ENCODE measurements at places on chromosomes 5 and 9.

- DNase-seq = no peak
Observed at GRCh38 chr5:97111616-97112015, 30.8 kb downstream of the LIX1 start.

DNA sequence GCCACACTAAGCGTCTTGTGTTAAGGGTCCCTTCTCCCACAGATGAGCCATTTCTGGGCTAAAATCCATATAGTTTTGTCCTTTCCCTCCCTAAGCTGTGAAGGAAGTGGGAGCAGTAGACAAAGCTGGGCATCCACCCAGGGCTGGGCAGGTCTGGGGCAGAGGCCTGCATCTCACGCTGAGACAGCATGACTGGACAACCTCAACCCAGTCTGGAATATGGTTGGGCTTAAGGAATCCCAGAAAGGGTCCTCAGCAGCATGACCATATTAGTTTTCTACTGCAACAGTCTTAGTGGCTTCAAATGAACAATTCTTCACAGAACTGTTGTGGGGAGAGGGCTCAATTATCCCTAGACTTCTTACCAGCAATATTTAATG is 173.8 kb downstream of the AUH start:
- DNase-seq = no peak

GRCh38 chr9:15999422-16000339 is 446.8 kb downstream of the CCDC171 start:
- DNase-seq = no peak

GRCh38 chr5:57028161-57028560 is 76.2 kb upstream of the MIER3 start:
- DNase-seq = no peak

- peak; percentile 15 for DNase-seq
Observed at GRCh38 chr9:88173378-88173999, 35.2 kb upstream of the SPATA31C2 start.

- DNase-seq = no peak
Observed at GRCh38 chr9:104864675-104865104, 63.3 kb downstream of the ABCA1 start.

DNA sequence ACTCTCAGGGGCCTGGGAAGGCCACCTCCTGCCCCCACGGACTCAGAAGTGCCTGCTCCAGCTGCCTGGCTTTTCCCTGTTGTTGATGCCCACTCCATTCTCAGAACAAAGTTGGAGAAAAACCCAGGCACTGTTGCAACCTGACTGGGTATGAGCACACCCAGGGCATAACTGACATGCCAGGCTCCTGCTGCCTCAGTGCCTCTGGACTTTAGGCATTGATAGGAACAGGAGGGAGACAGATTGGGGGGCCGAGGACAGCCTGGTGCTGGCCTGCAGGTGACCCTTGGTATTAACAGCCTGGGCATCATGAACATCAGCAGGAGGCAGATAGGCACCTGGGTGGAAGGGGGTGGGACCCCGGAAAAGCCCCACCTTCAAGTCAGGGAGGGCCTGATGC is 685.9 kb upstream of the CDH10 start:
- no peak for DNase-seq

DNA sequence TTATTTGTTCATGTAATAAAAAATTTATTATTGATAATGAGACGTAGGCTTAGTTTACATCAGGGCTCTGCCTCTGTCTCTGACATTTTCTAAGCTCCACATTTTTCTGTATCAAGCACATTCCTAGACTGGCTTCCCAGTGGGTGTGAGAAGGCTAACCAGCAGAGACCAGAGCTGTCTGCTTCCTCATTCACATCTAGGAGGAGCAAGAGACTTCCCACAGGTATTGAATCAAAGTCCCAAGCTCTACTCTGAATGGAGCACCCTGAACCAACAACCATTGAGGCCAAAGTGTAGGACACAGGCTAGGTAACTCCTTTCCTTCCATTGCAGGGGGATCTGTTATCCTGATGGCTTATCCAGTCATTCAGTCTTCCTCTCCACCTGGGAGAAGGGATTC is 72.4 kb downstream of the PARP8 start:
- DNase-seq = no peak

- no peak for DNase-seq
Observed at GRCh38 chr9:100756217-100756616, 178.3 kb downstream of the CAVIN4 start.

GRCh38 chr9:136645903-136646754 is 16.6 kb upstream of the EGFL7 start:
- DNase-seq = no peak

DNA sequence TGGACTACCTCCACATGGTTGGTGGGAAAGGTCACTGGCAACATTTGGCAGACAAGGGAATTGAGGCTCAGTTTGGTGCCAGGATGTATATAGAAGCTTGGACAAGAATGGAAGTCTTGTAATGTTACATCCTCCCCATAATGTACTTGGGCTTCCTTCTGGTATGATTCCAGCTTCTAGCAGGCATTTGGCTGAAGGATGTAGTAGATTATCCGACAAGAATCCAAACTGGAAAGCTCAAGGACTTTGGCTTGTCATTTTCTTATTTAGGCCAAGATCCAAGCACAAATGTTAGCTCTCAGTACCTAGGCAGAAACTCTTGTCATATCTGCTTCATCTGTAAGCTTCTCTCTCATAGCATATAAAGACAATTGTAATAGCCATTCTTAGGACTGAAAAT is 209.1 kb downstream of the MAPKAP1 start:
- no peak for DNase-seq

DNA sequence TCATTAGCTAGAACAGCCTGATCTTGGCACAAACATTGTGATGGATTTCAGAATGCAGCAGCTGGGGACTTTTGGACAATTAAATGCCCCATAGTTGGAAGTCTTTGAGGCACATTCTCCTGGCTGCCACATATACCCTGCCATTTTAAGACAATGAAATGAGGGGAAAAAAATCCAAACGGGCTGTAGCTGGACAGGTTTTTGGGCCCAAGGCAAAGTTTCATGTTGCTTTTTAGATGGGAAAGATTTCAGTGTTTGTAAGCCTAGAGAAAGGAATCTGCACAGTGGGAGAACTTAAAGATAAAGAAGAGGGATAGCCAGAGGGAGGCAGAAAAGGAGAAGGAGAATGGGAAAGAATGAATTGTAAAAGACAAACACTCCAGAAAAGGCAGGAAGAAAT is 30.0 kb upstream of the RICTOR start:
- DNase-seq = no peak

DNA sequence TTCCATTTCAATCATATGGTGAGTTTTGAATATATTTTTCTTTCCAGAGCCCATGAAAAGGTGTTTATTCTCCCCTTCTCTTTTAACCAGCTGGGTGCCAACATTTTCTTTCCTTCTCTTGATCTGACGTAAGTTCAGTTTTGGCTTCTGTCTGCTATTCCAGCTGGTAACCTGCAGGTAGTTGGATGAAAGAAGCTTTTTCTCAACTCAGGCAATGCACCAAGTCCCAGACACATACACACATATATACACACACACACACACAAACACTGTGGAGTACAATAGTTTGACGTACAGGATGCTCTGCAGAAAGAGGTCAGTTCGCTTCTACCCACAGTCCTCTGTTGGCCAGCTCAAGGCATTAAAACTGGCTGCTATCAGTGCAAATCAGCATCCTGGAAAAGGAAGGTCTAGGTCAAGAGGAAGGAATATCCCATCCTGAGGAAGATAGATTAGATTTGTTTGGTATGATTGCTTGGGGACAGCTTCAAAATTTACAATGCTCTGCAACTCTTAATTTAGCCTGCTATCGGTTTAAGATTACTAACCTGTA is 214.3 kb upstream of the SEMA6A start:
- DNase-seq = no peak

- no peak for DNase-seq
Observed at GRCh38 chr5:136435946-136436543, 70.7 kb upstream of the TRPC7 start.

- no peak for DNase-seq
Observed at GRCh38 chr5:2896371-2897275, 145.1 kb upstream of the IRX2 start.

DNA sequence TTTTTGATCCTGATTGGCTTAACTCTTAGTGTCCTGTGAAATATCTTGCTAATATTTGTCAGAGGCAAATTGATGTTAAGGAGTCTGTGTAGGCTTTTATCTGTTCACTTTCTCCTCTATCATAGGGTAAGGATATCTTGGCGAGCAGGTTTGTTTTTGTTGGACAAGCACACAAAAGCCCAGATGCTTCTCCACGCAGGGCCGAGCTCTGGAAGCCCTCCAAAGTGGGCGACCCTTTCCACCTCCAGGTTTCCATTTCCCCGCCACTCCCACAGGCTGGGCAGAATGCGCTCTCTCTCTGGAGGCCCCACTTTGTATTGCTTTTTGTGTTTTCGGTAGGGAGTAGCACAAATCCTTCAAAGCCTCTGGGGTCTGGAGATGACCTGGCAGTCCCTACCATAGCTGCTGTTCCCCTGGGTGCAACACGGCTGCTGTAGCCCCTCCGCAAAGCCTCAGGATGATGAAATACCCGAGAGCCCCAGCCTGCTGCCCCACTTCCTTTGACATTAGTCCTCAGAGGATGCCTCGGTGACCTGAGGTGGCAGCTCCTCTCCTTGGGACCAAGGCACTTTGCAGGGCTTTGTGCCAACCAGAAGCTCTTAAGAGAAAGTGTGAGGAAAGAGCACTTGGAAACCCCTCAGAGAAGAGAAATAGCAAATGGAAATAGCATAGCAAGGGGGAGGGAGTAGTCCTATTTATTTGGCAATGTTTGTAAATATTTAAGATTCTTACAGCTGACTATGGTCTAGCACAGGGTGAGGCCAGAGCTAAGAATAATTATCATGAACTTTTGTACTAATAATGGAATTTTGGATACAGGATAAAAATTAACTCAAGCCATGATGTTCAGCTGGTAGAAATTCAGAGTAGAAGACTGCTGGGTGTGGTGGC is 122.8 kb downstream of the ARHGEF28 start:
- no peak for DNase-seq

DNA sequence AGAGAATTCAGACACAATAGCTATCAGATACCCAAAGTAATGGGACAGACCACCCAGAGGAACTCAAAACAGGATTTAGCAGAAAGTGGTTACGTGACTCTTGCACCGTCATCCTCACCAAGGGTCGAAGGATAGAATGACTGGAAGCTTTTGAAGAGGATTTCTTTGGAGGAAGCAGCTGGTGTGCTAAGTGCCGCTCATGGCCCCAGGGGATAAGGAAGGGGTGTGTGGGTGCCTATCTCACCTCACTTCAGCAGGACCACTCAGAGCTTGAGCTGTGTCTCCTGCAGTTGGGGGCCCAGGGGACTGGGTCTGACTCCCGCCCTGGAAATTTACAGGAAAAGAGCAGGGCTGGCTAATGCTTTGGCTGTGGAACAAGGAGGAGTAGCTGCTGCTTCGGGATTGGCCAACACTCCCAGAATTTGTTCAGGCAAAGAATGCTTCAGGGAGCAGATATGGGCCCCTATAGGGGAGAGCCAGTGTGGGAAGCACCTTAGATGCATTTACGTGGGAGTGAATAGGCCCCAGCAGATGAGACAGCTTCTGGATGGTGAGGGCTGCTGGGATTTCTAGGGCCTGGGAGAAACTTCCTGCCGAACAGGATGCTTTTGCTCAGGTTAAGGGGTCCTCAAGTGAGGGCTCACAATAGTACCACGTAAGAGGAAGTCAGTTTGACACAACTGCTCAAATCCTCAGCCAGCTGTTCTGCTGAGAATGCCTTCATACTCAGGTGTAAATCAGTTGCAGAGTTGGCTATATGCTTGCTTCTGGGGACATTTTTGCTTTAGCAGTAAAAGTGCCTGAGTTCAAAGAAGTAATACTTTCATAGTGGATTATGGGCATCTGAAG is 29.1 kb upstream of the TOMM5 start:
- no peak for DNase-seq

DNA sequence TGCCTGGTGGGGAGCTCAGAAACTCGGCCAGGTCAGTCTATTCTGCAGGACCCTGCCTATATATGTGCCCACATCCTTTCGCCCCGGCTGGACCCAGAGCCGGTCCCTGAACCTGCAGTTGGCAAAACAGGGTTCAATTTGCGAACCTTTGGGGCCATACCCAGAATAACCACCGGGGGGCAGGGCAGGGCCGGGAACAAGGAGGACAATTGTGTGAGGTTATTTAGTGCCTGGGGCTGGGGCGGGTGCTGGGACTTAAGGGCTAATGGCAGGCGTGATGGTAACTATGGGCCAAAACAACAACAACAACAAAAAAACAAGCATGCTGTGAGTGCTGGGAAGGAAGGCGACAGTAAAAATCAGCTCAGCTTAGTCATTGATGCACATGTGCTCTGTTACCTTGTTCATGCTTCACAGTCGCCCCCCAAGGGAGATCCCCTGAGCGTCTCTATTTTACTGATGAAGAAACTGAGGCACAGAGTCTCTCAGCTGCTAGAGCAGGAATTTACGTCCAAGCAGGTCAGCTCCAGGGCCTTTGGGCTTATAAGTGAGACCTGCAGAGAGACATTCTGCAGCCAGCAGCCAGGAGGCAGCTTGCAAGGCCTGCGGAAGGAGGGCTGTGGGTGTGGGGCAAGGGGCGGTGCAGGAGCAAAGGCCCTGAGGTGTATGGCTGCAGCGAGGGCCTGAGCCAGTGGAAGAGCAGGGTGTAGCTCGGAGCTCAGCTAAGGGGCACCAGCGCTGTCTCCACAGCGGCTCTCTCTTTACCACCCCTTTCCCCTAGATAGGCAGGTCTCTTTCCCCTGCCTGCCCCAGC is 106.0 kb downstream of the PHF2 start:
- peak; percentile 44 for DNase-seq

DNA sequence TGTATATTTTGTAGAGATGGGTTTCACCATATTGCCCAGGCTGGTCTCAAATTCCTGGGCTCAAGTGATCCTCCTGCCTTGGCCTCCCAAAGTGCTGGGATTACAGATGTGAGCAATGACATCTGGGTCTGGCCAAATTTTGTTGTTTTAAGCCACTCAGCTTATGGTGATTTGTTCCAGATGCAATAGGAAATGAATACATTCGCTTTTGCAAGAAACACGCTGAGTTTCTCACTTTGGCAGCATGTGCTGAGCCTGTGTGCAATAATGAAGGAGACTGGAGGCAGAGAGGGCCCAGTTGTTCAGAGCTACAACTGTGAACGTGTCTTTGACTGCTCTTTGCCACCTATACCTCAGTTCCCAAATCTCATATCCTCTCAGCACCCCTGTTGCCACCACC is 56.4 kb downstream of the KIF4B start:
- no peak for DNase-seq

GRCh38 chr5:170056561-170057267 is 49.0 kb upstream of the FOXI1 start:
- no peak for DNase-seq

GRCh38 chr5:115816226-115817081 is at the start of gene CDO1:
Gene CDO1 (minus strand): TSS chr5:115816659. CDS start chr5:115816397, 262 bp downstream.
- no peak for DNase-seq

DNA sequence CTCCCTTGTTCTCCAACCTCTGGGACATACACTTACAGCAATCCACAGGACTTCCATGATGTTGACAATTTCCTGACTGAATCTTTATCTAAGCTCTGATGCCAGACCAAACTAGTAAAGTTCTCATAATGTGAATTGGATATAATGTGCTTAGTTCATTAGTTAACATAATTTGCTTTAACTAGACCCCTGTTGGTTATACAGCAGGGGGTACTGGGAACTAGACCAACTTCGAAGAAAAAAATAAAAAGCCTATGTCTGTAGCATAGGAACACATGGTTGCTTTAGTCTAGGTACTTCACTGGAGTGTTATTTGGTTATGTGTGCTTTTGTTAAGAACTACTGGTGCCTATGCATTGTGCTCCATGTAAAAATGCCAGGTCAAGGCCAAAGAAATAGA is 173.8 kb downstream of the ADAMTS6 start:
- no peak for DNase-seq

GRCh38 chr5:128349044-128349858 is 188.8 kb downstream of the FBN2 start:
- DNase-seq = no peak

GRCh38 chr5:106154280-106154716 is 1516.4 kb downstream of the EFNA5 start:
- no peak for DNase-seq
